ENCODE measurements at places on chromosomes 1 and 21.

DNA sequence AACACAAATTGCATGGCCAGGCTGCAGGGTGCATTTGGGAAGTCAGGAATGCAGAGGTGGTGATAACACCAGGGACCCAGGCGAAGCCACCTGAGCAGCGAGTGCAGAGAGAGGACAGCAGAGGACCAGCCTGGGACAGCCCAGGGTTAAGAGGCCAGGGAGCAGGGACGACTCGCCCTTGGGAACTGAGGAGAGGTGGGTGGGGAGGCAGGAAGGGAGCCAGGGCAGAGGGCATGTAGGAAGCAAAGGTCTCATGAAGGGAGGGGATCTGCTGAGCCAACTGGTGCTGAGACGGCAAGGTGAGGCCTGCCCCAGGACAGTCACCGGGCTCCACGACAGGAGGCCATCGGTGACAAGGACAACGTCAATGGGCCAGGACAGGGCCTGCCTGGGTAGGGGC, 16.4 kb downstream of the KIF17 start:
- no peak for DNase-seq

GRCh38 chr1:26597629-26598039, 68.1 kb downstream of the RPS6KA1 start:
- no peak for DNase-seq

- DNase-seq: no peak
Measured at GRCh38 chr1:238562341-238562740, 671.6 kb upstream of the ZP4 start.

- no peak for DNase-seq
Measured at GRCh38 chr1:210726621-210727020, 397.9 kb downstream of the HHAT start.

- no peak for DNase-seq
Measured at GRCh38 chr1:165454091-165454610, 9.2 kb upstream of the RXRG start.

DNA sequence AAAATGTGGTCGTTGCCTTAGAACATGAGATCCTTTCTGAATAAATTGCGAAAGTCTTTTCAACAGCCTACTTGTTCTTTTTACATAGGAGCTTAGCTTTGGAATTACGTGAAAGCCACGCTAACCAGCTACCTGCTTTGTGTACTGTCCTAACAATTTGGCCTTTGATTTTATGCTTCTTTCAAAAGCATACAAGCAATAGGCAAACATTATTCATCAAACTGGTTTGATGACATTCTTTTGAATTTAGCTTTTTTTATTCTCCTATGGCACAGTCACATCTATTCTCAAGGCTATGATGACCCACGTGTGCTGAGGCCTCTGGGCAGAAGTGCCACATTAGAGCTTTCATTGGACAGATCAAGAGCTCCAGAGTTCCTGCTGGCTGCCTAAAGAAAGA, 178.0 kb upstream of the DPT start:
- DNase-seq: no peak

- no peak for DNase-seq
Measured at GRCh38 chr1:193406901-193407300, 220.5 kb upstream of the B3GALT2 start.

- no peak for DNase-seq
Measured at GRCh38 chr21:36111238-36111637, 23.6 kb upstream of the CBR3 start.

- DNase-seq: no peak
Measured at GRCh38 chr1:192702212-192702902, 66.4 kb downstream of the RGS13 start.

DNA sequence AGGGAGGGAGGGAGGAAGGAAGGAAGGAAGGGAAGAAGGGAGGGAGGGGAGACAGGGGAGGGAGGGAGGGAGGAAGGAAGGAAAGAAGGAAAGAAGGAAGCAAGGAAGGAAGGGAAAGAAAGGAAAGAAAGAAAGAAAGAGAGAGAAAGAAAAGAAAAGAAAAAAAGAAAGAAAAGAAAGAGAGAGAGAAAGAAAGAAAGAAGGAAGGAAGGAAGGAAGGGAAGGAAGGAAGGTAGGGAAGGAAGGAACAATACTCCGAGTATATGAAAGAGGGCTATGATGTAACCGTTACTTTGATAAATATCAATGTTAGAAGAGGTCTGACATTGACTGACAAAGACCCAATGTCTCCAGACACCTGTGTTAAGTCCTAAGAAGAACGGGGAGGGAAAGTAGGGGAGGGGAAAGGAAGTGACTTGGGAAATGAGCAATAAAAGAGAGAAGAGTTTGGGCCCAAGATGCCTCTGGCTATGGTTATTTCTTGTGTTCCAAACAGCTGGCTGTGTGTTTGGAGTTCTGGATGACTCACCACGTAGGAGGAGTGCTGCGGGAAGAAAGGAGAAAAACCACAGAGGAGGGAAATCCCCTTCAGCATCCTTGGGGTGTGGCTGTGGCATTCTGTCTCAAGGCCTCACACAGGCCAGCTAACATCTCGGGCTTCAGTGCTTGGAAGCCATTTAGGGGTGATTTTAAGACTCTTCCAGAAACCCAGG, 37.0 kb upstream of the RXRG start:
- DNase-seq: no peak

GRCh38 chr1:229181419-229181818, 89.5 kb upstream of the RAB4A start:
- no peak for DNase-seq

- no peak for DNase-seq
Measured at GRCh38 chr21:44946254-44947041, 6.6 kb downstream of the SLX9 start.

DNA sequence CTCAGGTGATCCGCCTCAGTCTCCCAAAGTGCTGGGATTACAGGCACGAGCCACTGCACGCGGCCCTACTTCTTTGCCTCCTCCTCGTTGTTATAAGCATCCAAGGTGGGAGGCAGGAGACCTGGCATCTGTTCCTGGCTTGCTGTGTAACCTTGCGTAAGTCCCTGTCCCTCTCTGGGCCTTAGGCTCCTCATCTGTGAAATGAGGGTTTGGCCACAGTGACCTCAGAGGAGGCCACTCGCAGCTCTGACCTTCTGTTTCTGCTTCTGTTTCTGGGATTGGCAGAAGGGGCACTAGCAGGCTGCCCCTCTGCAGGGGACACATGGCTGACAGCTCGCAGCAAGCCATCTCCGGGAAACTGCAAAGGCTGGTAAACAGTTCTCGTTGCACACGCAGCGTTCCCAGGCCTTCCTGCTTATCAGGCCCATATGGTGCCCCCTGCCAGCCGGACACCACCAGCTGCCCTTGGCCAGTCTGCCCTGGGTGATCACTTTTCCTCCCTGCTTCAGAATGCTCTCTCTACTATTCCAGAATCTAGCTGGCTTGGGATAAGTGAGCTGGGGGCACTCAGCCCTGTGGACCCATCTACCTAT, 2.6 kb upstream of the LDLRAP1 start:
- no peak for DNase-seq

DNA sequence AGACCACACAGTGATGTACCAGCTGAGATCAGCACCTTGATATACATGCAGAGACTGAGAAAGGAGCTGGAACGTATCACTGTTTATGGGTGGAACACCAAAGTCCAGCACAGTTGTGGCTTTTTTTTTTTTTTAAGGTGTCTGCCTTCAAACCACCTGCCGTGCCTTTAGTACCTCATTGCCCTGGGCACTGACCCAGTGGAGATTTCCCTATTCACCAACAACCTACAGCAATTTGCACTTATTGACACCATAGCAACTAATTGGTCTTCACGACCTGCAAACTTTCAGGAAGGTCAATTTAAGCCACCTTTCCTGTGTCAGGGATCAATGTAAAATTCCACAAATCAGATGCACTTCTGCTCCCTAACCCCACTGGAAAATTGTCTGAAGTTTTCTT, 181.6 kb upstream of the ADGRL2 start:
- DNase-seq: no peak

DNA sequence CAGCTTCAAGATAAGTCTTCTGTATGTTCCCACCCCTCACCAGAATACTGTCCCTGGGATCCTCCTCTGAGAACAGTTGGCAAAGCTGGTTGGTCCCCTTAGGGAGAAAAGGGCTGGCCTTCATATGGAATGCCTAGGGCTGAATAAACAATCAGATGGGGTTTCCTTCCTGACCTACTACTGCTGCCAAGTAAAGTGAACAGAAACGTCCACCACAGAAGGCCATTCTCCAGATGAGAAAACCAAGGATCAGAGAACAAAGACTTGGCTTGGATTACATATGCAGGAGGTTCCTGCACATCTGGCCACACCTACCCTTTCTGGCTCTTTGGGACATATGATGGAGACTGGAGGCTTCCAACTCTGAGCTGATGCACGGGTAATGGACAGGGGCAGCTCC, 194.5 kb downstream of the HIVEP3 start:
- DNase-seq: no peak

GRCh38 chr1:119330466-119331189, 38.0 kb upstream of the HAO2 start:
- no peak for DNase-seq

DNA sequence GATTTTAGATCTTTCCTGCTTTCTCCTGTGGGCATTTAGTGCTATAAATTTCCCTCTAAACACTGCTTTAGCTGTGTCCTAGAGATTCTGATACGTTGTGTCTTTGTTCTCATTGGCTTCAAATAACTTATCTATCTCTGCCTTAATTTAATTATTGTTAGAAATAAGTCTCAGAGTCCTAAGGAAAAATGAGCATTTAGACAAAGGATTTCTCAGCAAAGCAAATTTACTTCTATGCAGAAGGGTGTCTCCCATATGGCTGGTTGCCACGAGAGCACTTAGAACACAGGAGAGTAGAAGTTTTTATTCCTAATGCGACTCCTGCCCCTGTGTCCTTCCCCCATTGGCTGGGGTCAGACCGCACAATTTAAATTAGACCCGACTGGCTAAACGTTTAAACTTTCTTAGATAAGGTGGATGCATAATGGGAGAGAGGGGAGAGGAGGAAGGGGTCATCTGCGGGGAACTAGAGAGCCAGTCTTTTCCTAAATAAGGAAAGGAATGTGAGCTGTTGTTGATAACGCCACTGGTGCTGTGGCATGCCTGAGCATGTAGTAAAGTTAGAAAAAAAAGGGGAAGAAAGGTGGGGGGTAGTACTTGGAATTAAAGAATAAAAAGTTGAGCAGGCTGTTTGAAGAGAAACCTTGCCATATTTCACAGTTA, 170.2 kb downstream of the DYRK1A start:
- DNase-seq: no peak

GRCh38 chr1:86541859-86542258, 5.0 kb upstream of the CLCA4 start:
- DNase-seq: no peak

DNA sequence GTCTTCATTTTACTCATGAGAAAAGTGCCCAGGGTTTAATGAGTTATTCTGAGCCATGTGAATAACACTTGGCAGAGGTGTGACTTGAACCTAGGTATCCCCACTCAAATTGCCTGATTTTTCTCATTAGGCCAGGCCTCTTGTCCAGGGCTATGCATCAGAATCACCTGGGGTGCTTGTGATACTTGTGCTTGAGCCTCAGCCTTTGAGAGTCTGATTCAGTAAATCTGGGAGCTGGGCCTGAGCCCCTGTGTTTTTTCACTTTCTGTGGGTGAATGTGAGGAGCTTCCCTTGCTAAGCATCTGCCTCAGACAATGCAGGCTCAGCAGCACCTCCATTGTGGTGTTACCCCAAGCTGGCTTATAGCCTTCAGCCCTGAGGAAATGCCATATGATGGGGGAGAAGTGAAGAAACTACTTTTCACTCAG, 127.1 kb downstream of the S1PR1 start:
- DNase-seq: no peak

DNA sequence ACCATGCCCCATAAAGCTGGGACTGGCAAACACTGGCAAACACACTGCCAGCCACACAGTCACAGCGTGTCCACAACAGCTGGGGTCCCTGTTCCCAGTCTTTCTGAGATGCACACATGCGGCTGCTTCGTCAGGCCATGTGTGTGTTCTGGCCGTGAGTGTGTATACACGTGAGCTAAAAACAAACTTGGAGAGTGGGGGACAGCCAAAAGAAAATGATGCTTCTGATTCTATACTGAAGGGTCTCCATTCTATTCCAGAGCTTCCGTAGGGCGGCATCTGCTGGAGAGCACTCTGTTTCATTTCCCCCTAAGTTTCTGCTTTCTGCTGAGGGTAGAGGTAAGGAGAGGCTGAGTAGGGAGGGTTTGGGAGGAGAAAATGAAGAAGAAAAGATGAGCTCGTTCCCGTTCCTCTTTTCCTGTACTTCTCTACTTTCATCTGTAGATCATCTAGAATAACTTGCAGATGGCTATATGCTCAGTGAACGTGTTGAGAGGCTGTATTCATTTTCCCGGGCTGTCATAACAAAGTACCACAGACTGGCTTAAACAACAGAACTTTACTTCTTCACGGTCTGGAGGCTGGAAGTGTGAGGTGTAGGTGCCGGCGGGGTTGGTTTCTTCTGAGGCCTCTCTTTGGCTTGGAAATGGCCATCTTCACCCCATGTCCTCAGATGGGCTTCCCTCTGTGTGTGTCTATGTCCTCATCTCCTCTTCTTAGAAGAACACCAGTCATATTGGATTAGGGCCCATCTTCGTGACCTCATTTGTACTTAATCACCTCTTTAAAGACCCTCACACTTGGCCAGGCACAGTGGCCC, 151.6 kb downstream of the TOMM20 start:
- DNase-seq: no peak

GRCh38 chr21:26653430-26653829, 80.3 kb upstream of the CYYR1 start:
- no peak for DNase-seq

- DNase-seq: no peak
Measured at GRCh38 chr1:32904797-32905196, 3.6 kb upstream of the TMEM54 start.

GRCh38 chr1:35675773-35676172, 34.4 kb upstream of the PSMB2 start:
- no peak for DNase-seq

GRCh38 chr1:2466958-2467554, 9.0 kb upstream of the PLCH2 start:
- DNase-seq: no peak

- no peak for DNase-seq
Measured at GRCh38 chr1:12443151-12443550, 174.9 kb downstream of the DHRS3 start.

DNA sequence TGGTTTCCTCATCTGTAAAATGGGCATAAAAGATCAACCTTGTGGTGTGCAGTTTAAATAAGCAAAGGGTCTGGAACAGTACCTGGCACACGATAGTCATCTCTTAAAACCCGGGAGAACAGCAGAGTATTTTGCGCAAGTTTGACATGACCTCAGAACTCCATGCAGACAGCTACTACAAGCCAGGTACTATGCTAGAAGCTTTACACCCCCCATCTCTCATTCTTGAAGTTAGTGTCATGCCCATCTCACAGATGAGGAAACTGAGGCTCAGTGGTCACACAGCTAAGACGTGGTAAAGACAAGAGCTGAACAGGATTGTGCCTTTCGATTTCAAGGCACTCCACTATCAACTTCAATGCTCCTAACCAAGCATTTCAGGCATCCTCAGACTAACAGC, 78.7 kb downstream of the CAPZB start:
- DNase-seq: no peak

- no peak for DNase-seq
Measured at GRCh38 chr1:206770531-206771337, at the start of gene IL19. TSS of gene IL19 (plus strand) at chr1:206770773. CDS start at chr1:206836663, 65,890 bp downstream.

GRCh38 chr1:222521299-222522104, 26.4 kb downstream of the HHIPL2 start:
- no peak for DNase-seq

Measured in activated gamma-delta T cell (primary cell).